ENCODE measurements at places on chromosomes 5 and 9.
A peak's percentile ranks its signal among the peaks of the same experiment; 100 is the strongest.

DNA sequence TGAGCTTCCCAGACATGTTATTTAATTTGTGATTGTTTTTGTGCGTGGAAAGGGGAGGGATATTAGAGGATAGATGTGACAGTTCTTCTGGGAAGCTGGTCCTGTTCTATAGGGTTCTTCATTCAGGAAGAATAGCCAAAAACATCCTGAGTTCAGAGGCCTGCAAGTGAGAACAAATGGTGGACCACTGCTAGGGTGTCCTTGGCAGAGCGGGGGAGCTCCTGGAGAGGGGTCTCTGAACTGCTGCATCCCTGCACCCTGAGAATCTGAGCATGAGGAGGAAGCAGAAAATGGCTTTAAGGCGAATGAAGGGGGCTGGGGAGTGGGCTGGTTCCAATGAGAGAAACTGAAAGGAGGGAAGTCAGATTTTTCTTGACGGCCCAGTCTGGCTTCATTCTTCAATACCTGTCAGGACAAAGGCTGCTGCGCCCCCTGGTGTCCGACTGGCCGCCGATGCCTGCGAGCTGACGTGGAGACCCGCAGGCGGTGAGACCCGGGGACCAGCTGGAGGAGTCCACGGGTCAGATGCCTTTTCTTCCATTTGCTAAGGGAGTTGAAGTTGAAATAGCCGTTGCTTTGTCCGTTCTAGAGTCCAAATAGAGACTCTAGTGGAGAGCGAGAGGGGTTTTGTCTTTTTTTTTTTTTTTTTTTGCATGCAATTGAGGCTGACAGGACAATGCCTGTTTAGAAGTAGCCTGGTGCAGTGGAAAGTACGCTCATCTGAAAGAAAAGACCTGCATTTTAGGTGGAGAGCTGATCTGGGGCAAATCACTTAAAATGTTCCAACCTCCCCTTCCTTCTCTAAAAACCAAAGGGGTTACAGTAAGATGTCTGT is 39.5 kb upstream of the NFIB start:
- DNase-seq: peak; percentile 54

DNA sequence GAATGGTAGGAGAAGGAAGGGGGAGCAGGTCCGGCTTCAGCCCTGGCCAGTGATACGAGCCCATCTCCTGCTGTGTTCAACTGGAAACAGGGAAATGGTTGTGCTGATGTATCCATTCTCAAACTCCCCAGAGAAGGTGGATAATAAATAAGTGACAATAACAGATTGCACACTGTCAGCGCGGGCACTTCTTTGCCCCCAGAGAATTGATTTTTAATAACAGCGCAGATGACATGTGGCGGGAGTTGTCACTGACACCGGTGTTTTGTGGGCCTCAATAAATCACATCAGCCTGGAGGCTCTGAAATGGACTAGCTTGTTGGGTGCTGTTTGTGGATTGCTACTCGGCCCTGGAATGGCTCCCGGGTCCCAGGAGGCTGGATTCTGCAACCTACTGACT is 141.4 kb upstream of the PANK3 start:
- no peak for DNase-seq

DNA sequence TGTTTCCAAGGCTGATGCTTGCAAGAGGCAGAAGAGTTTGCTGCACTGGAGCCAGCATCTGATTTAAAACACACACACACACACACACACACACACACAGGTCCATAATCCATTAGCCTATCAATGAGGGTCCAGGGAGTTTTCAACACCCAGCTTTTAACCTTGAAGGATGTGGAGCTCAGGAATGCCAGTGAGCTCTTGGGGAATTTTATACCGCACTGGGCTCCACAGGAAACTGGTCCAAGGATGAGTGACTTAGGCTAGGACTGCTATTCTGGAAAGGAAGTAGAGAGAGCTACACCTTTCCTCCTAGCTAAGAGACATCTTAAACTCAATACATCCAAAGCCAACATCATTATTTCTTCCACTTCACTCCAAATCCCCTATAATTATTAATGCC is 942 bp upstream of the NRG2 start:
- DNase-seq: no peak

GRCh38 chr5:109643791-109644350 is 45.9 kb upstream of the MAN2A1 start:
- DNase-seq: no peak

DNA sequence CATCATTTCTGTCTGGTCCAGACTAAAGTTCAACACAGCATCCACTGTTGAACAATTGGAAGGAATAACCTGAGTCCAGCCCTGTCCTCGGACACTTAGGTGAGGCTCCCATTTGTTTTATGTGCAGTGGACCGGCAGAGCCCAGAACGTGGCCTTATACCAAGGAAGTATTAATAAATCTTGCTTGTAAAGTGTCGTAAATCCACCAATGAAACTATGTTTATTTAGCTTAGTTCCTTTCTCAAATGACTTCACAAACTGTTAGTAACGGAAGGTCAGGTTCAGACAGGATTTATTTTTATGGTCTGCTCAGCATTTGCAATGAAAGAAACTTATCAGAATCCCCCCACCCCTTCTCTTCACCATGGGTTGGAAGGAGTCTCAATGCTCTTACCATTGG is 149.5 kb downstream of the PCSK1 start:
- no peak for DNase-seq

- no peak for DNase-seq
Observed at GRCh38 chr5:159732220-159732619, 184.1 kb upstream of the ADRA1B start.

GRCh38 chr5:126811515-126812198 is 34.7 kb downstream of the LMNB1 start:
- peak; percentile 22 for DNase-seq

GRCh38 chr9:10396615-10397014 is 216.2 kb downstream of the PTPRD start:
- DNase-seq: no peak

DNA sequence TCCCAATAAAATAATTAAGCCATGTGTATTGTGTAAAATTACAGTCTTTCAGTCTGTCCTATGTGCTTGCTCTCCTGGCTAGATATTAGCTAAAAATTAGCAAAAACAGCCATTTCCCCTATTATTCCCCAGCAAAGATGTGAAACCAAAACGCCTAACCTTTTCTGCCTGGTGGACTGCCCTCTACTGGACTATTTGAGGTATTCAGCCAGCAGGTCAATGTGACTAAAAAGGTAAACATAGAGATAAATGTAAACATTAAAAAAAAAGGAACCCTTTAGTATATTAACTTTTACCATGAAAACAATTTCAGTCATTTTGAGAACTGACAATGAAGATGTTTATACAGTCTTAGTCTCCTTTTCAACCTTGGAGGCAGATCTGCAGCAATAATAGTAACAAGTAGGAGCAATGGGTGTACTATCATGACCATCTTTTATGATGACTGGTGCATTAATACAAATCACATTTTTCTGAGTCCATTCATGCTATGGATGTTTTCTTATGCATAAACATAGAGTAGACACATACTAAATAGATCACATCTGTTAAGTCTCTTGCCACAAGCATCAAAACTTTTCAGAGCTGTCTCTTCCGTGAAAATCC is 10.1 kb downstream of the ATG12 start:
- no peak for DNase-seq

DNA sequence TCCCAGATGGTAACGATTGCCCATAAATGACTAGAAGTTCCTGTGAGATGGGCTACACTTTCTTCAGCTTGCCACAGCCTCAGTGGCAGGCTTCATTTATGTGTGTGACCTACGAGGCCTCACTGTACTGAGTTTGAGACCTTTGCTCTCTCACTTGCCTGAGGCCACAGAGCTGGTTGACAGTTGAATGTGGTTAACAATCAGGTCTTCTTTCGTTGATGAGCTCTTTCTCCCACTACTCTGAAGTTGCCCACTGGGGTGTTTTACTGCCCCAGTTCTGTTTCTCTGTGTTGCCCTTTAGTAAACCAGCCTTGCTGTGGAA is 70.5 kb downstream of the CYFIP2 start:
- DNase-seq: no peak

GRCh38 chr9:4077499-4078102 is 222.3 kb downstream of the GLIS3 start:
- peak; percentile 3 for DNase-seq

DNA sequence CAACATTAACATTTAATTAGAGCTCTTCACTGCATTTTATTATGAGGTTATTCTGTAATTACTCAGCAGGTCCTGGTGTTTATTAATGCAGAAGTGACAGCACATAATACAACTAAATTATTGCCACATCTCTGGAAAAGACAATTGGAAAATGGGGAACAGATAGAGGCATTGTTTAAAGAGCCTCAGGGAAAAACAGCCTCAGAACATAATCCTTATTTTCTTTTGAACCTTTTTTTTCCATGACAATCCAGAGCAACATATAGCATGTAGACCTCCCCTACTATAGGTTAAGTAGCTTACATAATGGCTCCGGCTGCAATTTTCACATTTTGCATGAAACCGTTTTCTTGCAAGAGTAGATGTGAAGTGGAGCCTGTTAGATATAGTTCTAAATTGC is 87.2 kb downstream of the RMI1 start:
- no peak for DNase-seq

DNA sequence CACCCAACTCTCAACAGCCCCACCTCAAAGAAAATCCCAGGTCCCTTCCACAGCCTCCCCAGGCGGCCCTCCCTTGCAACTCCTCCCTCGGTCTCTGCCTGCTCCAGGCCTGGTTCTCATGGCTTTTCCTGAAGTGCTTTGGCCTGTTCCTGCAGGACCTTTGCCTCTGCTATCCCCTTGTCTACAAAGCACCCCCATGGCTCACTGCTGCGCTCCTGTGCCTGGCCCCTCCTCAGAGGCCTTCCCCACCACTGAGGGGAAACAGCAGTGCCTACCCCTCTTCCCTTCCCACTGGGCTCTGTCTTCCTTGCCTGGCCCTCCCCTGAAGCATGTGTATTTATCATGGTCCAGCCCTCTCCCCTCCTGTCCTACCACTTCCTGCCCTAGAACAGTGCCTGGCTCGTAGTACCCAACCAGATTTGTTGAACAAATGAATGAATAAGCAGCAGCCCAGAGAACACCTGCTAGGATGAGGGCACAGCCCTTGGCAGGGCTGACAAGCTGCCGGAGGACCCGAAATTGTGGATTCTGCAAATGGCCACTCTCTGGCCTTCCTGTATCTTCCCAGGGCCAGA is 68.6 kb upstream of the LRRTM2 start:
- DNase-seq: no peak

DNA sequence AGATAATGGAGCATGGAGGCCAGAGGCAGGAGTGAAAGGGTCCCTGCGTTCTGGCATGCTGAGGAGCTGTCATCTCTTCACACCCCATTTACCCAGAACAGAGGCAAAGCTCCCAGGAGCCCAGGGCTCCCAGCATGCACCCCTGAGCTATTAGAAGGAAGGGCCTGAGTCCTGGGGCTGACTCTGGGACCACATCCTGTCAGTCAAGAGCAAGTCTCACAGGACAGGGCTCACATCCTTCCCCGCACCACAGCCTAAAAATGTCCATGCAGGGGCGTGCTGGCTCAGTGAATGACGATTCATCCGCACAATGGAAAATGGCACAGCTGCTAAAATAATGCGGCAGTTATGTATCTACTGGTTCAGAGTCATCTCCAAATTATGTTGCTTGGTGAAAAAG is 31.4 kb downstream of the CAMK2A start:
- no peak for DNase-seq

DNA sequence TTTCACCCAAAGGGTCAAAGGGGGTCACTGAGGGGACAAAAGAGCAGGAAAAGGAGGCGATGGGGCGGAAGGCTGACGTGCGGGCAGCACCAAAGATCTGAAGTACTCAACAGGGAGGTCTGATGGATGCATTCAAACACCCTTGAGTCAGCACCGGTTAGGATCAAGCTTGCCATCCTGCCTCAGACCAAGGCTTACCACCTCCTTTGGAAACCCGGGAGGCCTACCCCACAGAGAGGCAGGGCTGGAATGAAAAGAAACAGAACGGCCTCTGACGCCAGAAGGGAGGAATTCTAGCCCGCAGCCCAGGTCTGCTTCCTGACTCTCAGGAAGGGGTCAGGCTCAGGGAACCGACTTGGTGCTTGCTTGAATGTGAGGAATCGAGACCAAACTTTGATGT is 125.6 kb downstream of the PAPPA start:
- no peak for DNase-seq

DNA sequence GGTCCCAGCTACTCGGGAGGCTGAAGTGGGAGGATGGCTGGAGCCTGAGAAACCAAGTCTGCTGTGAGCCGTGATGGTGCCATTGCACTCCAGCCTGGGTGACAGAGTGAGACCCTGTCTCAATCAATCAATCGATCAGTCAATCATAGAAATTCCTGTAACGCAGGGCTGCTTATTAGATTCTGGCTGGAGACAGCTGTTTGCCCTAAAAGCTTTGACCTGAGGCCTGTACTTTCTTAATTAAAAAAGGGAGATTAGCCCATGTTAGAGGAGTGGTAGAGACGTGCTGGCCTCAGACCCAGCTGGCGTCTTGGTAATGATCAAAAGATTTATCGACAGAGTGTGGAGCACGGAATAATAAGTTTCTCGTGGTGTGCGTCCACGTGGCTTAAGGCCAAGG is 40.5 kb upstream of the HMCN2 start:
- DNase-seq: no peak

GRCh38 chr5:137312011-137312410 is 187.1 kb downstream of the SPOCK1 start:
- no peak for DNase-seq

GRCh38 chr5:124662181-124662781 is 84.2 kb downstream of the ZNF608 start:
- no peak for DNase-seq

DNA sequence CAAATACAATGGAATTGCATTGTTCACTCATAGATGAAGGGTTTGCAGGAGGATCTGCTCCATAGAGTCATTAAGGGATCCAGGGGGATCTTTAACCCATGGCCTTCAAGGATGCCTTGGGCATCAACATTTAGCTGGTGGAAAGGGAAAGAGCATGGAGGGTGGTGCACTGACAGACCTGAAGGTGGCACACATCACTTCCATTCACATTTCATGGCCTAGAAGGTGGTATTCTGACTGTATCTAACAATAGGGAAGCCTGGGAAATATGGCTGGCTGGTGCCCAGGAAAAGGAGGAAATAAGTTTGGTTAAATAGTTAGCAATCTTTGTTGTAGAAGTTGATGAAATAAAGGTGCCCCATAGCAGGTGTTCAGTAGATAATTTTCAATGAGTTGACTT is 230.2 kb downstream of the CD180 start:
- DNase-seq: no peak

- DNase-seq: no peak
Observed at GRCh38 chr9:20189871-20190270, 401.0 kb upstream of the SLC24A2 start.

GRCh38 chr5:127187706-127188105 is 102.9 kb upstream of the MEGF10 start:
- no peak for DNase-seq

- DNase-seq: no peak
Observed at GRCh38 chr9:28232686-28233085, 659.4 kb upstream of the C9orf72 start.

GRCh38 chr9:135802876-135803419 is 101.0 kb downstream of the KCNT1 start:
- no peak for DNase-seq

DNA sequence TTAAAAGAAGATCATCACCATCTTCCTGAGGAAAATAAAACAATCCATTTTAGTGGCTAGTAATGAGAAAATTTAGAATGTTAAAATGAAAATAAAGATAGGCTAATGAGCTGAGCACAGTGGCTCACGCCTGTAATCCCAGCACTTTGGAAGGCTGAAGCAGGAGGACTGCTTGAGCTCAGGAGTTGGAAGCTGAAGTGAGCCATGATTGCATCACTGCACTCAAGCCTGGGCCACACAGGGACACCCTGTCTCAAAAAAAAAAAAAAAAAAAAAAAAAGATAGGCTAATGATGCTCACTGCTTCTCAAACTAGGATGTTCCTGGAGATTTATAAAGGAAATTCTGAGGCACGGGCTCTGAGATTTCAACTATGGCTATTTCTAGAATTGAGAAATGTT is 50.3 kb downstream of the CPLANE1 start:
- DNase-seq: no peak

All from activated T-helper 1 cell treated with anti-CD3 and anti-CD28 coated beads, Interleukin-2, amount 50 U/mL, for 16 hours (primary cell).